GM23338 (cell line): ENCODE measurements at places on chromosomes 1 and 21. TPM values are rescaled to one million over a fixed set of nuclear protein-coding genes. Genes with fewer than 3 reads are reported as not detected.

- DNase-seq, result no peak
Observed at GRCh38 chr1:208559597-208560329, 315.6 kb upstream of the PLXNA2 start.

Gene KCNT2
- polyA plus RNA-seq, result 3.5 and 5.4 TPM in 2 replicates

DNA sequence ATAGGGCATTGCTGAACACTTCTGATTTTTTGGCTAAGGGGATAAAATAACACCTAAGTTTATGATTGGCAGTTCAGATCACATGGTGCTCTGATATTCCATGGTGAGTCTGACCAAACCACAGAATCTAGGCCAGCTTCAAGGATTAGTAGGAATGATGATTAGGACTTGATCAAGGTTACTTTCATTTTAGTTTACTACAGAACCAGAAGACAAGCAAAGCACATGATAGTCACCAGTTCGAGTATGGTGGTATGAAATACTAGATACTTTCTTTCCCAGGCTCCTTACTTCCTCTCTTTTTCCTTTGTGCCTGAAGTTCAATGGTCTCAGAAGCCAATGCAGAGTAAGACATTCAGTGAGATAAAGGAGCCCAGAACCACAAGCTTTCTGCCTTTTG, 26.6 kb downstream of the S100A10 start:
- DNase-seq, result no peak

GRCh38 chr1:220828179-220828490, 41.4 kb downstream of the MTARC1 start:
- no peak for DNase-seq

DNA sequence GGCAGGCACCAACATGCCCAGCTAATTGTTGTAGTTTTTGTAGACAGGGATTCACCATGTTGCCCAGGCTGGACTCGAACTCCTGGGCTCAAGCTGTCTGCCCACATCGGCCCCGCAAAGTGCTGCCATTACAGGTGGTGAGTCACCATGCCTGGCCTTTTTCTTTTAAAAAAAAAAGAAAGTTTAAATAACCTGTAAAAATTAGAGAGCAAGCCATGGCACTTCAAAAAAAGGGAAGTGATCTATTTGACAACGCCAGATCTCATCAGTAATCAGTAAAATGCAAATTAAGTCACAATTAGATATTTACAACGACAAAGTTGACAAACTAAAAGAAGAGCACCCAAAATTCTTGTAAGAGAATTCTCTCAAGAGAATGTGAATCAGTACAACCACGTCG, 2.9 kb upstream of the RBBP5 start:
- no peak for DNase-seq

GRCh38 chr1:21189421-21189820, 12.7 kb upstream of the EIF4G3 start:
- DNase-seq, result no peak
